ENCODE measurements at places on chromosomes 7 and 10. TPM values are rescaled to one million over a fixed set of nuclear protein-coding genes. Genes with fewer than 3 reads are reported as not detected.

Gene SLC16A12
- total RNA-seq, result 4.4 TPM

Gene SLC25A13
- total RNA-seq, result 24.3 TPM

Gene NPC1L1
- total RNA-seq, result 0.33 TPM

Gene DENND2A
- 4.7 TPM for total RNA-seq

Gene TSPAN33
- total RNA-seq, result 40.3 TPM

Gene NPTX2
- 0.13 TPM for total RNA-seq

Gene ITIH5
- total RNA-seq, result 3.8 TPM
